A549 treated with RU486 at 1 μM for 4 hours (cell line): ENCODE measurements at places on chromosomes 3 and 15. TPM values are rescaled to one million over a fixed set of nuclear protein-coding genes. Genes with fewer than 3 reads are reported as not detected.

Gene GATM
- 2.2 to 3.0 TPM (median 2.5 TPM) in 5 replicates for total RNA-seq

Gene MAPK6
- total RNA-seq = 28.6 to 63.2 TPM (median 52.0 TPM) in 5 replicates

Gene DISP2
- total RNA-seq = 0.62 to 2.5 TPM (median 1.2 TPM) in 5 replicates

Gene PAK6
- 0.11 to 0.87 TPM (median 0.21 TPM) in 5 replicates for total RNA-seq

Gene RTP1
- not detected in 5 replicates for total RNA-seq

Gene AMT
- 0.13 to 0.44 TPM (median 0.30 TPM) in 5 replicates for total RNA-seq

Gene MFGE8
- total RNA-seq = 295 to 376 TPM (median 306 TPM) in 5 replicates

Gene NANOGP8
- not detected in 5 replicates for total RNA-seq

Gene C3orf49
- total RNA-seq = not detected in 5 replicates

Gene LRRIQ4
- total RNA-seq = not detected in 5 replicates

Gene NR2E3
- total RNA-seq = 0.14 to 0.29 TPM (median 0.19 TPM) in 4 of 5 replicates, not detected in the other

Gene SPTBN5
- total RNA-seq = 0.08 to 0.32 TPM (median 0.22 TPM) in 5 replicates

Gene FMN1
- 0.16 to 0.94 TPM (median 0.50 TPM) in 5 replicates for total RNA-seq

Gene CLDN16
- total RNA-seq = 0.07 to 0.41 TPM in 2 of 5 replicates, not detected in the others

Gene RRP9
- total RNA-seq = 36.4 to 52.7 TPM (median 48.3 TPM) in 5 replicates

Gene TUSC7
- not detected in 5 replicates for total RNA-seq

Gene RTP2
- not detected in 5 replicates for total RNA-seq

Gene FBXL22
- 0.14 to 0.31 TPM (median 0.19 TPM) in 5 replicates for total RNA-seq

Gene CYP19A1
- 0.16 to 0.79 TPM (median 0.31 TPM) in 5 replicates for total RNA-seq

Gene SI
- not detected in 5 replicates for total RNA-seq

Gene COL6A5
- total RNA-seq = not detected in 5 replicates

Gene ACOX2
- total RNA-seq = 6.4 to 11.1 TPM (median 9.6 TPM) in 5 replicates

Gene GFM1
- total RNA-seq = 35.1 to 65.7 TPM (median 41.5 TPM) in 5 replicates

Gene MST1
- total RNA-seq = 0.99 to 2.2 TPM (median 1.4 TPM) in 5 replicates
